IPS DF 6.9 (cell line): ENCODE measurements at places on chromosomes 6 and 20.

GRCh38 chr6:149840345-149841075, 23.6 kb downstream of the LRP11 start:
- DNase-seq: no peak

DNA sequence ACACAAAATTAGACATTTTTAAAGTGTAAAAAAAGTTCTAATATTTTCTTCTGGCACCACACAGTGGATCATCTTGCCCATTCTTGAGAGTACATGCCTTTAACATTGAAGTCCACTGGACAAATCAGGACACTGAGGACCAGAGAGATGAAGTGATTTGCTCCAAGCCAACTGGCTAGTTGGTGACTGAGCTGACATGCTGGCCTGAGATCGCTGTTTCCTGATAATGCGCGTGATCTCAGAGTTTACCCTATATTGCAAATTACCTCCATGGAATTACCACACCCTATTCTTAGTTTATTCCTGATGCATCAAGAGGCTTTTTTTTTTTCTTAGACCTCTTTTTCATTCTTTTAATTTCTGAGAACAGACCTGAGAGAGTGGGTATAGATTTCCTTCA, 432.8 kb downstream of the CD83 start:
- no peak for DNase-seq

DNA sequence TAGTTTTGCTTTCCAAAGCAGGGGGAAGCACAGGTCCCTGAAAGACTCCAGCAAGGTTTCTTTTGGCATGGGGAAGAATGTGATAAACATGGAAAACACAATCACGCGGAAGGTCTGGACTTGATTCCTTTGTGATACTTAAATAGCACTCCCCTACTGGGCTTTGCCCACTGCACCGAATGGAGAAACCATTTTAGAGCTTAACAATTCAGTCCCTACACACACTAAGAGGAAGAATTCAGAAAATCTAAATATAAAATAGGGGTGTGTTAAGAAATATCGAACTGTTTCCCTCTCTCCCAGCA, 71.4 kb upstream of the NHSL1 start:
- DNase-seq: no peak

GRCh38 chr6:47851091-47851490, 69.3 kb downstream of the OPN5 start:
- no peak for DNase-seq
